ENCODE measurements at places on chromosomes 2 and 18.

- DNase-seq, result no peak
These were observed 2.9 kb upstream of the CASP10 start for GRCh38 chr2:201180010-201180409.

DNA sequence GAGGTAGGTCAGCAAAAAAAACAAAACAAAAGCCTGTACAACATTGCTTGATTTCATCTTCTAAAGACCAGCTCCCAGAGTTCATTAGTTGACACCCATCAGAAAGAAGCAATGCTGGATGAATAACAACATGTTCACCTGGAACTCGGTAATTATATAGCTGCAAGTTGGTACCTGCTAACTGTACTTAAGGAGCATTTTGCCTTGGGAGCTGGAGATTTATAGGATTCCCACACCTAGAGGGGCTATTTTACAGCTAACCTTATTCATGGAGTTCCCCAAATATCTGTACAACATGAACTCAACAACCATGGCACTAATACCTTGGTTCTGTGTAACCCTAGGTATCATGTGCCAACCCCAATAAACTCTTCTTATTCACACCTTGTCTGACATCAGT is 281.1 kb upstream of the NCKAP5 start:
- no peak for DNase-seq

DNA sequence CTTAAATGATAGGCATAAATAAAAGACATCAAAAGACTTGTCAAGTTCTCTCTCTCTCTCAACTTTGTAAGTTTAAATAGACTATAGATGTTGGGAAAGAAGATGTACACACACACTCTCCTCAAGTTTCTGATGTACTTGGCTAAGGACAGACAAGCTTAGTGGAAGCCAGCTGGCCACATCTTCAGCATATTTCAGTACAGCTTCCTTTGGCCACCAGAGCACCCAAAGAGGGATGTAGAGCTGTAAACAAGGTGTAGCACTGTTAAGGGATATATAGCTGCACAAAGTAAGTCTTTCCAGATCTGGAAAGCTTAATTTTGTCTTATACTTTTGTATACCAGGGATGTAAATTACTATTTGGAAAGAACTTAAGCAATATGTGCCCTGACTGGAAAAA is 64.3 kb upstream of the MSTN start:
- DNase-seq, result no peak

- no peak for DNase-seq
These were observed 40.3 kb downstream of the CRIM1 start for GRCh38 chr2:36395866-36396265.

DNA sequence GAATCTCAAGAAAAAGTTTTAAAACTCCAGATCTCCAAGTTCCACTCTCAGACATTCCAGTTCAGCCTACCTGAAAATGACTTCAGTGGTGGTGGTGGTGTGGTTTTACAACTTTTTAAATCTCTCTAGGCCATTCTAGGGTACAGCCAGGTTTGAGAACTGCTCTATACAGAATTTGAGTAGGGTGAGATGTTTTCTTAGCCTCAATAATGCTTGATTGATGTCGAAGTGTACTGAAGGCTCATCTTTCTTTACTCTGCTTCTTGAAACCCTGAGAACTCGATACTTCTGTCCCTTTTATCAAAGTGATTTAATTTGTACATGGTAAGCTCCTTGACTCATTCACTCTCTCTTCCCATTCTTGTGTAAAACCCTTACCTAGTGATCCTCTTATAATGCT is 143.8 kb downstream of the FAM124B start:
- no peak for DNase-seq

DNA sequence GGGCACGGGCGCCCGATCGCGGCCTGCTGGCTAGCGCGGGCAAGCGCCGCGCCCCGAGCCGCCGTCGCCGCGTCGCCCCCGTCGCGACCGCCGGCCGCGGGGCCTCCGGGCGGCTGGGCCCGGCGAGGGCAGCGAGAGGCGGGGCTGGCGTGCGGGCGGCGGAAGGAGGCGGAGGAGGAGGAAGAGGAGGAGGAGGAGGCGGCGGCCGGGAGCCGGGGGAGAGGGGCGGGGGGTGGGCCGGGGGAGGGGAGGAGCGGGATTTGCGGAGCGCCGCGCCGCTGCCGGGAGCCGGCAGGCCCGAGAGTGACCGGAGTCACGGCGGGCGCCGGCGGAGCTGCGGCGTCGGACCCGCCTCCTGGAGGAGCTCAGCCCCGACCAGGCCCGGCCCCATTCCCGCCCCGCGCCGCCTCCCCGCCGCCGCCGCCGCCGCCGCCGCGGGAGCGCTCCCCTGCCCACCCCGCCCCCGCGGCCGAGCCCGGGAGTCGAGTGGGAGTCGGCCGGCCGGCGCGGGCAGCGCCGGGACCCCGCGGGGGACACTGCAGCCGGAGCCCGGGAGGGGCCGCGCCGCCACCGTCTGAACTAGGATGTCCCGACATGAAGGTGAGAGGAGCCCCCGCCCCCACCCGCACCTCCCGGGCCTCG is at the start of gene KCMF1:
TSS of gene KCMF1 (plus strand) at position 294 of the 642 bp plus-strand sequence. CDS start at position 585, 291 bp downstream.
- peak; percentile 82 for DNase-seq

GRCh38 chr2:56416500-56417176 is 232.8 kb downstream of the CCDC85A start:
- no peak for DNase-seq

- peak; percentile 50 for DNase-seq
These were observed 3.2 kb downstream of the ID2 start for GRCh38 chr2:8684878-8685696.

DNA sequence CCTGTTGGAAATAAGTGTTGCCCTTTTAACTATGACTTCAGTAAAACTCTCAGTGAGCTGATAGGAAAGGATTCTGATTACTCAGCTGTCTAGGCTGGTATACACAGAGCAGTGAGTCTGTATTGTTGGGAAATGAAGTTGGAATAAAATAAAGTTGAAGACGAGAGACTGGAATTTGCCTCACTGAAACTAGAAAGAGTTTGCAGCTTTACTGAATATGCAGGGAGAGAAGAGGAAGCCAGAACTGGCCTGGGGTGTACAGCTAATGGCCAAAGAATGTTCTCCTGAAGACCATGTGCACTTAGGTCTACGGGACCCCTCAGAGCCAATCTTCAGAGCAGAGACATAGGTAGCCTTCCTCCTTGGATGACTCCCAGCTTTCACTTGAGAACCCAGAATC is 26.5 kb downstream of the EIF4E2 start:
- DNase-seq, result no peak
